ENCODE measurements at places on chromosomes 6 and 20. TPM values are rescaled to one million over a fixed set of nuclear protein-coding genes. Genes with fewer than 3 reads are reported as not detected.

DNA sequence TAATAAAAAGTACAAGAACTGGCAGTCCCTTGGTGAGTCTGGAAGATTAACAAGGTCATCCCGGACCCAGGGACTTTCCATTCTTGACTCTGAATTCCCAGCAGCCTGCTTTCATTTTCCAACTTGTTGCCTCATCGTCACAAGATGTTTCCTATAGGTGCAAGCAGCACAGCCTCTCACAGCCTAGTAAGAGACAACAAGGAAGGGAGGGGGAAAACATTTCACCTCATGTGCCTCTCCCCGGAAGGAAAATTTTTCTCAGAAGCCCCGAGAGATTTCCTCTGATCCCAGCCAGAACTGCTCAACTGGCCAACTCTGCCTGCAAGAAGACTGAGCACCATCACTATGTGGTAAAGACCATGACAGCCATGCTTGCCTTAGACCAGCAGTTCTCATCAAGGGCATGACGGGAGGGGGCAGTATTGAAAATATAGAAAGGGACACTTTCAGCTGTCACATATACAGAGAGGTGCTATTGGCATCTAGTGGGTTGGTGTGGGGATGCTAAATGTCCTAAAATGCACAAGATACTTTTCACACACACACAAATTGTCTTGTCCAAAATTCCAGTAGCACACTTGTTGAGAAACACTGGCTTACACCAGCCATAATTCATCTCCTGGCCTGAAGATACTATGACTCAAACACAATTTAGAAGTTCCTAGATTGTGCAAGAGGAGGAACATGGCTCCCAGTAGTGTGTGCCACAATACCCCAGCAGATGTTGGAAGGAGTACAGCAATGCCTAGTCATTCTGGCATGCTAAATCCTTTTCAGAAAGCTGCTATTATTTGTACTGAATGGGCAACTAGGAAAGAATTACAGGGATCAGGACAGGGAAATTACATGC lies 10.8 kb upstream of the WTAP start:
- no peak overlapping the region for H3K4me3 ChIP-seq
- DNase-seq = no peak
- peaks cover 5% of the 10 kb centered on the region for H3K4me1 ChIP-seq
- H3K27me3 ChIP-seq = no peaks in the 10 kb centered on the region

DNA sequence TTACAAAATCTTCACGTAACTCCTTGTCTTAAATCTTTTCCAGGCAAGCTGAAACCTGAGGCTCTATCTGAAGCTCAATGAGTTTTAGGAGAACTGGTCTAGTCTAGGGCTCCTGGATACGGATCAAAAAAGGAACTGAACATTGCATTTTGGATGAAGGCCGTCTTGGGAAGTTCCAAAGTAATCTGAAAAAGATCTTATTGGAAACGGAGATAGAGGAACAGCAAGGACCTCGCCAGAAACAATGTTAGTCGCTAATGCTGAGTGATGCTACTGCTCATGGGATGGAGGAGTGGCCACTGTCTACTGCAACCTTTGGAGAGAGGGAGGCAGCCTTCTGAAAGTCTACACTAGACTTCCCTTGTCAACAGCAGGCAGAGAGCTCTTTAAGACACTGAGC lies 91.4 kb upstream of the ATXN1 start:
- H3K4me1 ChIP-seq = peaks cover 44% of the 10 kb centered on the region
- H3K36me3 ChIP-seq = no peaks in the 10 kb centered on the region
- H3K4me3 ChIP-seq = no peak overlapping the region

- H3K27me3 ChIP-seq = peaks cover 55% of the 10 kb centered on the region
- no peak for DNase-seq
- no peak overlapping the region for H3K4me3 ChIP-seq
- no peaks in the 10 kb centered on the region for H3K4me1 ChIP-seq
Observed at GRCh38 chr20:2616634-2617033, 35.8 kb upstream of the NOP56 start.

The SIM1 gene
- total RNA-seq = 6.9 TPM

DNA sequence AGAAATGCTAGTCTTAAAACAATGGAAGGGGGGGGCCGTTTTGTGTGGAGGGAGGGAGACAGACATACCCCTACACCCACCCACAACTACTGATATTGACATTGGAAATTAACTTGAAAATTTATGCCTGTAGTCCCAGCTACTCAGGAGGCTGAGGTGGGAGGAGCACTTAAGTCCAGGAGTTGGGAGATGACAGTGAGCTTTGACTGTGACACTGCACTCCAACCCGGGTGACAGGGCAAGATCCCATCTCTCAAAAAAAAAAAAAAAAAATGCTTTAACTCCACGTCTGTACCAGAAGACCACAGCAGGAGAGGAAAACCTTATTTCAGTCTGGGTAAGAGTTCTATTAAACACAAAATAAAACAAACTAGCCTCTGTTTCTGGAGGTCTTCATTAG lies 2.2 kb downstream of the TBC1D20 start:
- peaks cover 8% of the 10 kb centered on the region for H3K27me3 ChIP-seq
- peaks cover 24% of the 10 kb centered on the region for H3K4me1 ChIP-seq
- no peak overlapping the region for H3K27ac ChIP-seq
- peak overlapping the region; percentile 61 for H3K4me3 ChIP-seq

GRCh38 chr6:133632206-133632605 lies 256.7 kb upstream of the TCF21 start:
- H3K36me3 ChIP-seq = no peaks in the 10 kb centered on the region
- H3K27me3 ChIP-seq = no peaks in the 10 kb centered on the region
- H3K4me1 ChIP-seq = no peaks in the 10 kb centered on the region

- H3K36me3 ChIP-seq = no peaks in the 10 kb centered on the region
- no peak for DNase-seq
- no peak overlapping the region for H3K27ac ChIP-seq
- H3K4me1 ChIP-seq = no peaks in the 10 kb centered on the region
- no peak overlapping the region for H3K4me3 ChIP-seq
- H3K27me3 ChIP-seq = no peaks in the 10 kb centered on the region
Observed at GRCh38 chr6:75183099-75183541, 22.7 kb downstream of the COL12A1 start.

DNA sequence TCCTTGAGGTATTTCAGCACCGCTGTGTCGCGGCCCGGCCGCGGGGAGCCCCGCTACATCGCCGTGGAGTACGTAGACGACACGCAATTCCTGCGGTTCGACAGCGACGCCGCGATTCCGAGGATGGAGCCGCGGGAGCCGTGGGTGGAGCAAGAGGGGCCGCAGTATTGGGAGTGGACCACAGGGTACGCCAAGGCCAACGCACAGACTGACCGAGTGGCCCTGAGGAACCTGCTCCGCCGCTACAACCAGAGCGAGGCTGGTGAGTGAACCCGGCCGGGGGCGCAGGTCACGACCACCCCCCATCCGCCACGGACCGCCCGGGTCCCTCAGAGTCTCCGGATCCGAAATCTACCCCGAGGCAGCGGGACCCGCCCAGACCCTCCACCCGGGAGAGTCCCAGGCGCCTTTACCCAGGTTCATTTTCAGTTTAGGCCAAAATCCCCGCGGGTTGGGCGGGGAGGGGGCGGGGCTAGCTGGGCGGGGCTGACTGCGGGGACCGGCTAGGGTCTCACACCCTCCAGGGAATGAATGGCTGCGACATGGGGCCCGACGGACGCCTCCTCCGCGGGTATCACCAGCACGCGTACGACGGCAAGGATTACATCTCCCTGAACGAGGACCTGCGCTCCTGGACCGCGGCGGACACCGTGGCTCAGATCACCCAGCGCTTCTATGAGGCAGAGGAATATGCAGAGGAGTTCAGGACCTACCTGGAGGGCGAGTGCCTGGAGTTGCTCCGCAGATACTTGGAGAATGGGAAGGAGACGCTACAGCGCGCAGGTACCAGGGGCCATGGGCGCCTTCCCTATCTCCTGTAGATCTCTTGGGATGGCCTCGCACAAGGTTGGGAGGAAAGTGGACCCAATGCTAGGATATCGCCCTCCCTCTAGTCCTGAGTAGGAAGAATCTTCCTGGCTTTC lies 693 bp downstream of the HLA-F start:
- no peaks in the 10 kb centered on the region for H3K36me3 ChIP-seq
- H3K27me3 ChIP-seq = peaks cover 73% of the 10 kb centered on the region
- no peaks in the 10 kb centered on the region for H3K4me1 ChIP-seq
- no peak for DNase-seq
- peak overlapping the region; percentile 65 for H3K4me3 ChIP-seq

The ECI2 gene
- 71.8 TPM for total RNA-seq

DNA sequence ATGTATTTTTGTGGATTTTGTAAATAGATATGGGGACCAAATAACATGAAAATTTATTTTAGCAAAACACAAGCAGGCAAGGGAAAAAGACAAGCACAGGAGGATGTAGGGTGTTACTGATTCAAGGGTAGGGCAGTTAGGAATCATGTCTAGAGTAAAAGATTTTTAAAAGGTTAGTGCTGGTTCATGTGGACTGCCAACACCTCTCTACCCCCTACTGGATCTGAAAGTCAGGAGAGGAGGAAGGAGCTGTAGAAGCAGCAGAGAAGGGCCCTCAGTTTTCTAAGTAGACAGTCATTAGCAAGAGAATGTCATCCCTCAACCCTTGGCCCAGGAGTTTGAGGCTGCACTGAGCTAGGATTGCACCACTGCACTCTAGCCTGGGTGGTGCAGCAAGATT lies 95.2 kb downstream of the RREB1 start:
- no peak for DNase-seq
- H3K27ac ChIP-seq = peak overlapping the region; percentile 8
- no peak overlapping the region for H3K4me3 ChIP-seq
- peaks cover 22% of the 10 kb centered on the region for H3K4me1 ChIP-seq
- no peaks in the 10 kb centered on the region for H3K27me3 ChIP-seq

DNA sequence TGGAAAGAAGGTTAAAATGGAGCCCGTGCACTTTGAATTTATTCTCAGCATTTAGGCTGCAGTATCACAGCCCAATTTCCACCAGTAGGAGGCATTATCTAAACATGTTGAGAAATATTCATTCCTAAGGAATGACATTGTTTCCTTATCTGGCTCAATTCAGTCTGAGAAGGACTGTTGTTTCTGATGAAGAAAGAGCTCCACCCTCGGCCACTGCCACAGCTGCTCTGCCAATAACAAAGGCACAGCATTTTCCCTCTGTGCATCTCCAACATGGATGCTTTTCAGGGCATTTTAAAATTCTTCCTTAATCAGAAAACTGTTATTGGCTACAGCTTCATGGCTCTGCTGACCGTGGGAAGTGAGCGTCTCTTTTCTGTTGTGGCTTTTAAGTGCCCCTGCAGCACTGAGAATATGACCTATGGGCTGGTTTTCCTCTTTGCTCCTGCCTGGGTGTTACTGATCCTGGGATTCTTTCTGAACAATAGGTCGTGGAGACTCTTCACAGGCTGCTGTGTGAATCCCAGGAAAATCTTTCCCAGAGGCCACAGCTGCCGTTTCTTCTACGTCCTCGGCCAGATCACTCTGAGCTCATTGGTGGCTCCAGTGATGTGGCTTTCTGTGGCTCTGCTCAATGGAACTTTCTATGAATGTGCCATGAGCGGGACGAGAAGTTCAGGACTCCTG lies at the start of gene CALHM5:
TSS of gene CALHM5 (plus strand) at position 216 of the 687 bp plus-strand sequence. CDS start at position 274, 58 bp downstream.
- no peak for DNase-seq
- peaks cover 2% of the 10 kb centered on the region for H3K27me3 ChIP-seq
- H3K27ac ChIP-seq = peak within 1 kb of the TSS; percentile 89
- peaks cover 2% of the 10 kb centered on the region for H3K4me1 ChIP-seq

The RAD21L1 gene
- total RNA-seq = not detected

- no peak overlapping the region for H3K4me3 ChIP-seq
- H3K4me1 ChIP-seq = peaks cover 12% of the 10 kb centered on the region
- H3K27me3 ChIP-seq = no peaks in the 10 kb centered on the region
- H3K36me3 ChIP-seq = no peaks in the 10 kb centered on the region
- no peak overlapping the region for H3K27ac ChIP-seq
- no peak for DNase-seq
Observed at GRCh38 chr6:69973763-69974162, 107.4 kb downstream of the COL19A1 start.

DNA sequence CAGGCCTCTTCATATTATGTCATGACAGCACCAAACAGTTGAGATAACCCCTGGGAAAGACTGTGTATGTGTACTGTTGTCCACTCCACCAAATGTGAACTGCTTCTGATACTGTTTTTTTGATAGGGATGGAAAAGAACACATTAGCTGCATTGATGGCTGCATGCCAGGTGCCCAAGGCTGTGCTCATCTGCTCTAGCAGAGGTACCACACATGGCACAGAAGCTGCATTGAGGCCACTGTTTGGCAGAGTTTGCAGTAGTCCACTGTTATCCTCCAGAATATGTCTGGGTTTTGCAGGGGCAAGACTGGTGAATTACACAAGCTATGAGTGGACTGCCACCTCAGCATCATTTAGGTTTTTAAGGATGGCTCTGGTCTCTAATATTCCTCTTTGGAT lies 28.2 kb upstream of the ELMO2 start:
- no peak overlapping the region for H3K4me3 ChIP-seq
- DNase-seq = no peak
- H3K4me1 ChIP-seq = no peaks in the 10 kb centered on the region
- no peak overlapping the region for H3K27ac ChIP-seq

DNA sequence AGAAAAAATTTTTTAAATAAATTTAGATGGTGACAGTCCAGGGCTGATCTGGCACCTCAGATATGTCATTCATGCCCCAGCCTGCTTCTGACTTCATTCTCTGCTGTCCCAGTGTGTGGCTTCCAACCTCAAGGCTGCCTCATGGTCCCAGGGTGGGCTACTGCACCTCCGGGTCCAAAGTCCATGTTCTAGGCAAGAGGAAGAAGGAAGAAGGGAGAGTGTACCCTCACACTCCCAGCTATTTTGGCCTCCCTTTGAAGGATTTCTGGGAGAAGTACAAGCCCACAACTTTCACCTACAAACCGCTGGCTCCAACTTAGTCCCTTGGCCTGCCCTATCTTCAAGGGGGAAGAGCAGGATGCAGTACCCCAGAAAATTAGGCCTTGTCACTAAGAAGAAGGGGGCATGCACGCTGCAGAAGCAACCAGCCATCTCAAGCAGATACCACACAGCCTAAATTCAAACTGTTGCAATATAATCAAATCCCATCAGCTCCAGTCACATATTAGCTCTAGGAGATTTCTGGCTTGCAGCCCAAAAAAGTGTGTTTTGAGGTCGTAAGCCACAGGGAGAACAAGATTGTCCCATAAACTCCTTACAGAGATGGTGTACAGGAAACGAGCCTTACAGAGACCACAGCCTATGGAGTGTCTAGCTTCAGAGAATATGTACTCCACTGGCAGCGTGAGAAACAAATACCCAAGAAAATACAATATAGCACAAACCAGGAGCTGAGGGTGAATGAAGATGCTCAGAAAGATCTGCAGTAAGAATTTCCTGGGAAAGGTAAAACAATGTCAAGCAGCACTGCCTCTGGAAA lies 906 bp upstream of the BTN3A2 start:
- H3K27ac ChIP-seq = no peak overlapping the region
- H3K4me1 ChIP-seq = peaks cover 7% of the 10 kb centered on the region
- H3K27me3 ChIP-seq = no peaks in the 10 kb centered on the region
- H3K4me3 ChIP-seq = no peak overlapping the region

- no peaks in the 10 kb centered on the region for H3K27me3 ChIP-seq
- no peak overlapping the region for H3K27ac ChIP-seq
- no peak for DNase-seq
Observed at GRCh38 chr6:14722001-14722562, 523.8 kb upstream of the JARID2 start.
